ENCODE measurements at places on chromosomes 6 and 20.

DNA sequence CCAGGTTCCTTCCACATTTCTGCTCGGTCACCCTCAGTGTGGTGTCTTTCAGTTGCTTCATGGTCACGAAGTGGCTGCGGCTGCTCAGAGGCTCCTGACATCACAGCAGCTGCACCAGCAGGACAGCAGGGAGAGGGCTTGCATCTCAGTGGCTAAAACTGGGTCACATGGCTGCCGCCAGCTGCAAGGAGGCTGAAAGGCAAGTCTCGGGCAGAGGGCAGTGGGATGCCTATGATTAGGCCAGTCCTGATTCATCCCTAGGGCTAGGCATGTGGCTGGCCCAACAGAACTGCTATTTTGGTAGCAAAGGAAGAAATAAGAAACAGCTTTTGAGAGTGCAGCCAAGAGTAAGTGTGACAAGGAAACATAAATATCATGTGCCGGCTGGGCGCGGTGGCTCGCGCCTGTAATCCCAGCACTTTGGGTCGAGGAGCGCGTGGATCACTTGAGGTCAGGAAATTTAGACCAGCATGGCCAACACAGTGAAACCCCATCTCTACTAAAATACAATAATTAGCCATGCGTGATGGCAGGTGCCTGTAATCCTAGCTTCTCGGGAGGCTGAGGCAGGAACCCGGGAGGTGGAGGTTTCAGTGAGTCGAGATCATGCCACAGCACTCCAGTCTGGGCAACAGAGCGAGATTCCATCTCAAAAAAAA, 46.6 kb downstream of the RBM38 start:
- no peak for DNase-seq

DNA sequence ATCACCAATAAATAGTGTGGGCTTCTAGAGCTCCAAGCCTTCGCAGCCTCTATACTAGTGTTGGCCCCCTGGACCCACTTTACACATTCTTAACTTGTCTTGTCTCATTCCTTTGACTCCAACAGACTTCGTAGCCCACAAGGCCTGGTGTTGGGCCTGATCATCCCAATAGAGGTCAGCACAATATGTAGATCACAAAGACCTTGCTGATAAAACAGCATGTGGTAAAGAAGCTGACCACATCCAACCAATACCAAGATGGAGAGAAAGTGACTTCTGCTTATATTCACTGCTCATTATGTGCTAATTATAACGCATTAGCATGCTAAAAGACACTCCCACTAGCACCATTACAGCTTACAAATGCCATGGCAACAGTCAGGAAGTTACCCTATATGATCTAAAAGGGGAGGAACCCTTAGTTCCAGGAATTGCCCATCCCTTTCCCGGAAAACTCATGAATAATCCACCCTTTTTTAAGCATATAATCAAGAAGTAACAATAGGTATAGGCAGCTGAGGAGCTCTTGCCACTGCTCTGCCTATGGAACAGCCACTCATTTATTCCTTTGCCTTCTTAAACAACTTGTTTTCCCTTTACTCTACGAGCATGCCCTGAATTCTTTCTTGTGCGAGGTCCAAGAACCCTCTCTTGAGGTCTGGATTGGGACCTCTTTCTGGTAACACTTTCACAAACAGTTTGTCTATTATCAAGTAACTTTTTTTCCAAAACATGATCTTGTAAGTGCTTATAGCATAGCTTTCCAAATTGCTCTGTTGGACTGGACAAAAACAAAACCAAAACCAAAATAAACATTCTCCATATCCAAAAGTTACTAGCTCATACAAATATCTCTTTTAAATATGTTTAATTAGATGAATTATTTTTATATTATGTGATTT, 54.6 kb upstream of the ECHDC1 start:
- DNase-seq = no peak

DNA sequence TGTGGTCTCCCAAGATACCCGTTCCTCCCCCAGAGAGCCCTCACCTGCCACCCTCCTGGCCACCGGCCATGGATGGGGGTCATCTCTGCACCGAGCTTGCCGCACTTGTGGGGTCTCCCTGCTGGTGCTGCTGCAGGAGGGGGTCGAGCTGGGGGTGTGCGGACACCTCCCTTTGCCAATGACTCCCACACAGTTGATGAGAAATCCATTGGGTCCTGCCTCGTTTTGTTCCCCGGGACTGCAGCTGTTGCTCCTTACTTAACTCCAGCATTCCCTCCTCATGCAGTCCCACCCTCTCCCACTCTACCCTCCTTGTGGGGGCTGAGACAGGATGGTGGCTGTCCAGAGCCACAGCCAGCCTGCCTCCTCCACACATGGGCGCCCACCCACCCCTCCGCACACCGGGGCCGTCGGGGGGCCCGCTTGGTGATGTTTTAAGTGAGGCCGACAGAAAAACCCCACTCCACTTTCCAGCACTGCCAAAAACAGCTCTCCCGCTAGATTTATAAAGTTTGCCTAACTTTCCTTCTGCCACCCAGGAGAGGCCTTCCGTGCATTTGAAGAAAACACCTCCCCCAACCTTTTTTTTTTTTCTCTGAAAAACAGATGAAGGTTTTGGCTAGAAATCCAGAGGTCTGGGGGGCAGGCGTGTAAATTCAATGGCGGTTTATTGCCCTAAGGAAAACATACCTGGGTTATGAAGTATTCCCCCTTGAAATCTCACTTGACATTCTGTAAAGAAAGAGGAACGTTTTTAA, 53.5 kb upstream of the APCDD1L start:
- no peak for DNase-seq

- peak; percentile 74 for DNase-seq
Observed at GRCh38 chr20:58389324-58389967, 417 bp downstream of the VAPB start.

DNA sequence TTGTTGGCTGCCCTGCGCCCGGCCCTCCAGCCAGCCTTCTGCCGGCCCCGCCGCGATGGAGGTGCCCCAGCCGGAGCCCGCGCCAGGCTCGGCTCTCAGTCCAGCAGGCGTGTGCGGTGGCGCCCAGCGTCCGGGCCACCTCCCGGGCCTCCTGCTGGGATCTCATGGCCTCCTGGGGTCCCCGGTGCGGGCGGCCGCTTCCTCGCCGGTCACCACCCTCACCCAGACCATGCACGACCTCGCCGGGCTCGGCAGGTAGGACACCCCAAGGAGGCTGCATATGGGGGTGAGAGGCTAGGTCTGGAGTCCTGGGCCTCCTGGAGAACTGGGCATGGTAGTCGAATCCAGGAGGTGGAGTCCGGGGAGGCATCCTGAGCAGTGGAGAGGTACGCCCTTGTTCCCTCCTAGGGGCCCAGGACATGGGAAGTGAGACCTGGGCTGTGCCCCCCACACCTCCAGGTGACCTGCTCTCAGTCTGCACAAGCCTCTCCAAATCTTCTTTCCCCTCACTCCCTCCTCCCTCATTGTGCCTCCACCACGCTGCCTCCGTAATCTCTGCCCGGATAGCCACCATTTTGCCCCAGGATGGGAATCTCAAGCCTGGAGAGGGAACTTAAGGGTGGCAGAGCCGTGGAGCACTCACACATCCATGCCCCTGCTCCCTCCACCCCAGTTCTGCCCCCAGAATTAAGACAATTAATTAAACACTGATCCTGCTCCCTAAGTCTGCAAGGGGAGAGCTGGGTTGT, 541 bp downstream of the CDC25B start:
- DNase-seq = no peak

- no peak for DNase-seq
Observed at GRCh38 chr6:140599916-140600315, 1225.5 kb upstream of the CITED2 start.

GRCh38 chr20:10466325-10466724, 31.2 kb downstream of the SLX4IP start:
- DNase-seq = peak; percentile 89

- peak; percentile 14 for DNase-seq
Observed at GRCh38 chr6:97322811-97323210, 39.8 kb upstream of the MMS22L start.

DNA sequence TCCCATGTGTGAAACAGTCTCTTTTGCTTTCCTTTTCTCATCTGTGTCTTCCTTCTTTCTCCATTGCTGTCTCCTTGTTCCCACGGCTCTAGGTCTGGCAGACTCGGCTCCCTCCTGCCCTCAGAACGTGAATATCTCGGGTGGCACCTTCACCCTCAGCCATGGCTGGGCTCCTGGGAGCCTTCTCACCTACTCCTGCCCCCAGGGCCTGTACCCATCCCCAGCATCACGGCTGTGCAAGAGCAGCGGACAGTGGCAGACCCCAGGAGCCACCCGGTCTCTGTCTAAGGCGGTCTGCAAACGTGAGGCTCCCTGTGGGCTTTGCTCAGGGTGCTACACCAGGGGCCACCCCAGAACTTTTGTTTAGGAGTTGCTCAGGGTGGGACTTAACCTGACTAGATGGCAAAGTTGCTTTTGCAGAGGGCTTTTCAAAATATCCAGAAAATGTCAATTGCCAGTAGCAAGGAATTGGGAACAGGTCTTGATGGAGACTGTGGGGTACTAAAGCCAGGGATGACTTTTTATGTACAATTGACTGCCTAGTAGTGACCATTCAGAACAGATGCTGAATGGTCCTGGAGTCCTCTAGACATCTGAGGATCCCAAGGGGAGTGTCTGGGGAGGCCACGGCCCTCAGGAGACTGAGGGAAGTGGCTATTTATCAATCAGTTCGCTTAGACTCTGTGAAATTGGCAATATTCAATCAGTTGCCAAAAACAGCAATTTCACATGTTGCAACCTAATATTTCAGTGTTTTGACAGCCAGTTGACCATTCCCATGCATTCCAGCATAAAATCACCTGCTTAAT, 550 bp downstream of the C2 start:
- no peak for DNase-seq

- no peak for DNase-seq
Observed at GRCh38 chr6:17740559-17741220, 34.0 kb upstream of the NUP153 start.

DNA sequence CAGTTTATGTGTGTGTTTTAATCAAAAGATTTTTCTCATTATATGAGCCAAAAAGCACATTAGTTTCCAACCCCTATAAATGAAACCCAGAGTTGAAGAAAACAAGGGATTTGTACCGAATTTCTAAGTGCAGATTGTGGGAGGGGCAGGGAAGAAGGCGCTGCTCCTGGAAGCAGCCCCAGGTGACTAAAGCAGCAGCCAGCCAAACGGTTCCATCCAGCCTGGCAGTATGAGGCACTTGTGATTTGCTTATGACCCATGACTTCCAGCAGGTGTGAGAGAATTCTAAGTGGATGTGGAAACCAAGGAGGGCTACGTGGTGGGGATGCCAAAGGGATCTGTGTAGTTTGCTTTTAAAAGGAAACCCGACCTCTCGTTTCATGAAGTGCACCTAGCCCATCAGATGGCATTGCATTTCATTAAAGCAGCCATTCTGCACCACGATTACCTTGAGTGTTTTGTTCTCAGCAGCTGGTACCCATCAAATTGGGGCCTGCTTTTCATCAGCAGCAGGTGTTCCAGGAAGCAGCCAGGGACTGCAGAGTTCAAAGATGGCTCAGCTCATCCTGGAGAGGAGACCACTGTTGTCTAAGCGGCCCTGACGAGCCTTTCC, 79.1 kb downstream of the DTD1 start:
- DNase-seq = peak; percentile 11

- DNase-seq = no peak
Observed at GRCh38 chr6:46862381-46862780, 59.4 kb downstream of the ADGRF5 start.

DNA sequence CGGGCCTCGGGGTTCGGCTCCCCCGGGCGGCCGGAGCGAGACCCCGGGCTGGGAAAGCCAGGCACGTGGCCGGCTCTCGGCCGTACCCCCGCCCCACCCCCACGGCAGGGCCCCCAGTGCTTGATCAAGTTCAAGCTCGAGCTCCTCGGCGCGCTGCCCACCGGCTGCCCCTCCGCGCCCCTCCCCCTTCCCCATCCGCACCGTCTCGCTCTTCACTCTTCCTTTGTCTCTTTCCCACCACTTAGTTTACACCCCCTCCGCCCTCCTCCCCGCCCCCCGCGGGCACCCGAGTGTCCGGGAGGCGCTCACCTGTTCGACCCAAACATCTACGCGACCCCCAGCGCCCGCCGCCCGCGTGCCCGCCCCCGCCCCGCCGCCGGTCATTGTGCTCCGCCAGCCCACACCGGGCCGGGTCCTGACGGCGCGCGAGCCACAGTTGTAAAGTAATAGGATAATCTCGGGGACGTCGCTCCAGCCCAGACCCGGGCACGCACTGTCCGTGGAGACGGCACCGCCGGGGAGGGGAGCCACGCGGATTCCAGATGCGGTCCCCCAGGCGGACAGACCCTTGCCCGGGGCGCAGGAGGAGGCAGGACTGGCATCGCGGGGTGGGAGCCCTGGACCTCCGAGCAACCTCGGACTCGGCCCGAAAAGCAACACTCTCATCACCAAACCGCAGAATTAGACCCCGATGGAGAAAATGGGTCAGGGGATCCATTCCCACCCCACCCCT, 100.7 kb downstream of the NOL4L start:
- peak; percentile 62 for DNase-seq

DNA sequence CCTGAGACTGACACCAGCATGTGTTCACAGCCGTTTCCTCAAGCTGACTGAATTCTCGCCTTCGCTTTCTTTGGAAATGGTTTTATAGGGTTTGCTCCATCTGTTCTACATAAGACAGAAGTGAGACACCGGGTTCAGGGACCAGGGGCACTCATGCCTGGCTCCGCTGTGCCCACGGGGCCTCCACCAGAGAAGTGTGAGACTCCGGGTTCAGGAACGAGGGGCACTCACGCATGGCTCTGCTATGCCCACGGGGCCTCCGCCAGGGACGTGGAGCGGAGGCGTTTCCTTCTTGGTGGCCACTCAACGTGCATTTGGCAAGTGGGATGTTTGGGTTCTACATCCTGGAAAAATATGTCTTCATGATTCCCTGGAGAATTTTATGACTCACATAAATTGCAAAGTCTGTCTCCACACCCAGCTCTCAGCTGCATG, 106.6 kb downstream of the RNASET2 start:
- DNase-seq = no peak

- no peak for DNase-seq
Observed at GRCh38 chr6:29947077-29947980, 5.0 kb downstream of the HLA-A start.

DNA sequence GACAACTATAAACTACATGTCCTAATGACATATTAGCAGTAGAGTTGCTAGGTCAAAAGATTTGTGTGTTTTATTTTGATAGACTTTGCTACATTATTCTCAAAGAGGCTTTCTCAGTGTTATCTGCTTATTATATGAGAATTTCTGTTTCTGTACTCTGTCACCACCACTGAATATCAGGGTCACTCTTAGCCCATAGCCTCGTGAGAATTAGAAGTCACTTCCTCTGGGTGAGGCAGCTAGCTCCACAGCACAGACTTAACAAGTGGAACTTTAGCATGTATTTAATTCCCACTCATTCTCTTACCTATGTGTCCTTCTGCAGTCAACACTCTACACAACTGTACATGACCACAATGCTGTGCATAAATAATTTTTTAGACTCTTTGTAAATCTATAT, 6.7 kb downstream of the PHACTR2 start:
- DNase-seq = no peak

DNA sequence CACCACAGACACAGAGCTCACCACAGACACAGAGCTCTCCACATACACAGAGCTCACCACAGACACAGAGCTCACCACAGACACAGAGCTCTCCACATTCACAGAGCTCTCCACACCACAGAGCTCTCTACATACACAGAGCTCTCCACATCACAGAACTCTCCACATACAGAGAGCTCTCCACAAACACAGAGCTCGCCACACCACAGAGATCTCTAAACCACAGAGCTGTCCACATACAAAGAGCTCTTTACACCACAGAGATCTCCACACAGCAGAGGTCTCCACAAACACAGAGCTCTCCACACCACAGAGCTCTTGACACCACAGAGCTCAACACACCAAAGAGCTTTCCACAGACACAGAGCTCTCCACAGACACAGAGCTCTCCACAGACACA, 55.8 kb downstream of the ERMARD start:
- no peak for DNase-seq
